OCI-M1 (cell line): ENCODE measurements at places on chromosomes 4 and X.

DNA sequence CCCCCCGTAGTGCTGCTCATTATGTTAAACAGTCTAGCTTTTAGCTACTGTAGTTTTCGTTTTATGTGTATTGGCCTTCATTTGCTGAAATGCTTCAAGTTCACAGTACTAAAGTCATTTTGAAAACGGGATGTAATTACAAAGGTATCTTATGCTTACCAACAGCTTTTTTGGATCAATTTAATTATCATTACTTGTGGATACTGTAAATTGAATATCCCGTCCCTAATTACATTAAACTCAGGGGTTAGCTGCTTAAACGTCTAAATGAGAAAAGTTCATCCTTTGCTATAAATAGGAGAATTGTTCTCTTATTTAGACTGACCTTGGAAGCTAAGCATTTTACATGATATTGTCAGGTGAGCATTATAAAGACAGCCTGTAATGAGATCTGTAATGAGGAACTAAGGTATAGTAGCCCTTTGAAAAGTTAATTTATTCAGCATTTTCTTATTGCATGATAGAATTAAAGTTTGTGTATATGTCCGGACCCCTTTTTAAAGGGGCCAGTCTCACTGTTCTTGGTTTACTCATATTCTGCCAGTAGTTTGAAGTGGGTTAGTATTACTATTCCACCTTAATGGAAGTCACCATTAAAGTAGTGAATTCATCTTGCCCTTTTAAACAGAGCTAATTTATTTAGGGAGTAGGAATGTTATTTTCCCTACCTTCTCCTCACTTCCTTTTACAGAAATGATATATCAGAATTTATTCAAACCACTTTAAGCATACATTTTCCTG is 252.6 kb downstream of the TENM3 start:
- no peak for DNase-seq

DNA sequence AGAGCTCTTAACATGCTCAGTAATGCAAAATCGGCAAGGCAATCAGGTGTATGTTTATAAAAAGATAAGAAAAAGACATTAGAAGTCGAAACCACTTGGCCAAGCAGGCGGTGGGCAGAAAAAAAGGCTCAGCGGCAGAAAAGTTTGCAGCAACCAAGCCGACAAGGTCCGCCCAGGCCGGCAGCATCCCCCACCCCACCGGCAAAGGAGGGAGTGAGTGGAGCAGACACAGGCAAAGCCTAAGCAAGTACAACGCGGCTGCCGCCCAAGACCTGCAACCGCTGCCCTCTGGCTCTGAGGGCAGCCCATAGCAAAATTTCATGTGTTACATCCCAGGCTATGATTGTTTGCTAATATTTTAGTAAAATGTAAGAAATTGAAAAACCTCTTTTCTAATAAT is 125.4 kb upstream of the ZCCHC13 start:
- DNase-seq, result no peak

- no peak for DNase-seq
These were observed 59.0 kb upstream of the VCX3B start for GRCh38 chrX:8405631-8406030.

GRCh38 chr4:108492816-108493595 is 127.4 kb upstream of the RPL34 start:
- peak; percentile 58 for DNase-seq

DNA sequence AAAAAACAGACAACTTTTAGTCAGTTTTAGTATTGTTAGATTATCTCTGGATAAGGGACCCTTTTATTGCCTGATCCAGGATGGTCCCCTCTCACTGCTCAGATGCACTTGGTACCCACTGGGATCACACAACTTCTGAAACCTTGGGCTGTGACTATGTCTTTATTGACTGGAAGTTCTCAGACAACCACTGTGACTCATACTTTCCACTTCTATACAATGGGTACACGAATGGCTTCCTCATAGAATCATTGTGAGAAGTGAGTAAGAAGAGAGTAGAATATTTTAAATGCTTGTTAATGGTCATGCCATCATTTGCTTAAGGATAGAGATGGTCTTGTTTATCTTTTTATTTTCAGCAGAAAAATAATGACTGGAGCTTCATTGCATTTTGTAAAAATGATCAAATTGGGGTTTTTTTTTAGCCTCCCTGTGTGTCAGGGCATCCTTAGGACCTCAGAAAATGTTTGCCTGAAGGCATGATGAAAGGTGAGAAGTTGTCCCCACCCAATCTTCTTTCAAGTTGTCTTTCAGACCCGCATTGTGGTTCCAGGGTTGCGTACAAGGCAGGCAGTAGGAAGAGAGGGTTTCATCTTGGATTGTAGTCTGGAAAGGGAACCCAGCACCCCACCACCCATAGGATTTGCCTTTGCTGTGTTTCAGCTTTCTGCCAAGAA is 115.1 kb downstream of the CPEB2 start:
- no peak for DNase-seq

GRCh38 chrX:34656842-34657725 is at the start of gene TMEM47:
TMEM47 (minus strand) TSS chrX:34657285; CDS start chrX:34657029, 256 bp downstream.
- no peak for DNase-seq

DNA sequence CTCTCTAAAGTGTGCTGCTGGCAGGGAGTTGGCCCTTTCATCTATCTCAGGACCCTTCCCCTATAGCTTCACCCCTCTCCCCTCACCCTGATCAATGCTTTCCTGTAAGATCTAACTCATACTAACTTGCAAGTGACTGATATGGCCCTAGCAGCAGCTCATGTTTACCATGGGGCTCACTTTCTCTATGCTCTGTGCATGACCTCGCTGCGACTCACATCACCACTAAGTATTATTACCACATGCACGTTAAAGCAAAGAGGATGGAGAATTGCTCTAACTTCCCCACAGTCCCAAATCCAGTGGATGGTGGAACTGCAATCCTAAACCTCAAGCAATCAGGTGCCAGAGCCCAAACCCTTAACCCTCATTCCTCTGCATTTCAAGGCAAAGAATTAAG is 626.6 kb downstream of the MID1IP1 start:
- DNase-seq, result no peak

- DNase-seq, result no peak
These were observed 568 bp downstream of the NIPAL1 start for GRCh38 chr4:48017108-48017571.
